ENCODE measurements at places on chromosomes 4 and X.

- DNase-seq, result no peak
Measured at GRCh38 chr4:61828960-61829359, 628.8 kb downstream of the ADGRL3 start.

- no peak for DNase-seq
Measured at GRCh38 chr4:17188547-17189400, 290.3 kb upstream of the LDB2 start.

DNA sequence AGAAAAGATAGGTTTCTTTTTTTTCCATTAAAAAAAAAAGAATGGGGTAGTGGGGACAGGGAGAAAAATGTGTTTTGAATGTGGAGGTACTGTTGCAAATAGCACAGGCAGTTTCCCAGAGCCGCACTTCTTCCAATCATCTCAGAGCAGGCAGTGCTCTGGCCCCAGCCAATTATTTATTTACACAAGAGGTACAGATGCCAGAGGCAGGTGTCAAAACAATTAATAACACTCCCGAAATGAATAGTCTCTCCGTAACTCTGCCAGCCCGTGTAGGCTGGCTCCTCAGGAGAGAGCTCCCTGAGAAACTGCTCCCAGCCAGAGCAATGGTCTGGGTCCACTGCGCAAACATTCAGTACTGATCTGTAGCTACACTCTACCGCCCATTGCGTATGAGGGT, 130.8 kb upstream of the IL1RAPL2 start:
- no peak for DNase-seq

- DNase-seq, result no peak
Measured at GRCh38 chr4:62450740-62451139, 1250.6 kb downstream of the ADGRL3 start.

DNA sequence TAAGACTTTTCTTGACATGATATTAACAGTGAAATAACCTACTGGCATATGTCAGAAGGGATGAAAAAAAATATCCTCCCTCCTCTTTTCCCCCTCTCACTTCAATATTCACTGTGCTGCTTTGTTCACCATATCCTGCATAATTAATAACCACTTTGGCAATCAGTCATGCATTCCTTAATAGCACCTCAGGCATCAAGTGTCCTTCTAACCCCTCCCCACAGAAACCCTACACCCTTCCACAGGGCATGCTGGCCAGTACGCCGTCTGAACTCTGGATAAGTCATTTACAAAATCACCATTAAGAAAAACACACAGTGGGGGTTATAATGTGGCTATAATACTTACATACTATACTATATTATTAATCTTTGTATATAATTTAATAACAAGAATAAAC, 165.9 kb downstream of the PDGFC start:
- DNase-seq, result no peak

- DNase-seq, result no peak
Measured at GRCh38 chr4:2252530-2253091, 9.3 kb downstream of the MXD4 start.

DNA sequence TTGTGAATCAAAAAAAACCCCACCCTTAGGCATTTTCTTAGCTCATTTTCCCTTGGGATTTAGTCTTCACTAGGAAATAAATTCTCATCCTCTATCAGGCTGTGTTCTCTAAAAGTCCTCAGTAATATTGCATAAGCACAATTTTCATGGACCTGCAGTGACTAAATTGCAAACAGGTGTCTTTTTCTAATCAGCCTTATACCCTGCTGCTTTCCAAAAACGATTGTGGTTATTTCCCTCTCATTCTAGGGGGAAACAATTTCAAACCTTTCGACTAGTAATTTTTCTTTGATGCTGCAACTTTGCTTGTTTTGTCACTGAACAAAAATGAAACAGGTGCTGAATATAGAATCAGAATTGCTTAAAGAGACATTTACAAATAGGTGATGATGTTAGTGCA, 549.9 kb downstream of the PDHA2 start:
- no peak for DNase-seq

- DNase-seq, result no peak
Measured at GRCh38 chrX:48520976-48521352, 644 bp upstream of the EBP start.

GRCh38 chrX:13967636-13968035, 62.1 kb downstream of the GEMIN8 start:
- no peak for DNase-seq

- DNase-seq, result no peak
Measured at GRCh38 chr4:4870576-4871241, 11.2 kb downstream of the MSX1 start.

GRCh38 chr4:81470456-81471297, 1.0 kb downstream of the RASGEF1B start:
- DNase-seq, result no peak

DNA sequence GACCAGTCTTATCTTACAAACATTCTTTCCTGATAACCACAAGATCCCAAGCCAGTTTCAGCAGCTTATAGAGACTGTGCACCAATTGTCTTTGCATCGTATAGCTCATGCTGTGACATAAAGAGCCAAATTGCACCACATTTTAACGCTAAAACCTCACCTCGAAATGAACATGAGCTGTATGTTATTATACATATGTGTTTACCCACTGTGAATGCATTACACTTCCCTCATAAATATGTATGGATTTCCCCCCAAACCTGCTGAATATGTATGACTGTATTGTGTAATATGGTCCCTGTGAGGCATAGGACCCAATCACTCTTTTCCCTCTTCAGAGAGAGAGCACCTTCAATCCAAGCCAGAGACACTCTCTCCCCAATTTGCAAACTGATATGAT, 692.4 kb downstream of the NLGN4X start:
- DNase-seq, result no peak

- DNase-seq, result no peak
Measured at GRCh38 chr4:168621806-168622589, 125.1 kb downstream of the PALLD start.

DNA sequence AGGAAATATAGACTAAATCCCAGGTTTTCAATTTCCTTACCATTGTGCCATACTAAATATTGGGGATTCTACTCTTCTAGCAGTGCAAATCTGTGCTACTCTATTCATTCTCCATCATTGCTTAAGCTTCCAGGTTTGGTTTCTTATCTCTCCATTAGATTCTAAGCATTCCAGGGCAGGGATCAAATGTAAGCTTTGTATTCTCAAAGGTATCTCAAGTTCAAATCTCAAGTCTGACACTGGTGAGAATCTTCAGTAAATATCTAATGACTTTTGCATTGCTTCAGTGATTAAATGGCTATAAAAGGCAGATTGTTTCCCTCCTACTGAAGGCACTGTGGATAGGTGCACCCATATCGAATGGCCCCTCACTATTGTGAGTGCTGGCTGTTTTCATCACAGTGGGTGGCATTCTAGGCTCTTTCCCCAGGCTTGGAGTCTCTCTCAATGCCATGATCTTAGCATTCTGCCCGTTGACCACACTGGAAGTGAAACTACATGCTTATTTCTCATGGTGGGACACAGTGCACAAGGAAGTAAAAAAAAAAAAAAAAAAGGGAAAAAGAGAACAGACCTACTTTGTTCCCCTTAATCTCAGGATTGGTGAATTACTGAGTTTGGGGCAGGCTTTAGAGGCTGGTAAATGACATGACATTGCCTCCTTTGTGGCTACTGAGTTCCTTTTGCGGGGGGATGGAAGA, 28.7 kb downstream of the FAM9C start:
- DNase-seq, result no peak

GRCh38 chr4:55083735-55084134, 41.7 kb downstream of the KDR start:
- no peak for DNase-seq

DNA sequence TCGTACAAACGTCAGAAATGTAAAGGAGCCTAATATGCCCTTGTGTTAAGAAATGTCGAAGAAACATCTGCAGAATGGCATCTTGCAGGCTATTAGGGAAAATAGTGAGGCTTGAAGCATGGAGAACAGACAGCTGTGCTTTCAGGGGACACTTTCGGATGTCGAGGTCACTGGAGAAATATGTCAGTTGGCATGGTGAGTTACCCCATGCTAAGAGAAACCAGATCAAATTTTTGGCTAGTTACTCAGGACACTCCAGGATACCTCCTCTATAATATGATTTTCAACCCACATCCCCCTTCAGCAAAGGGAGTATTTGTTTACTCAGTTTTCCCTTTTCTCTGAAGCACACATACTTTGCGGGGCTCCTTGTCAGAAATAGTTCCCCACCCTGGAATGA, 171.4 kb downstream of the GPC3 start:
- no peak for DNase-seq

DNA sequence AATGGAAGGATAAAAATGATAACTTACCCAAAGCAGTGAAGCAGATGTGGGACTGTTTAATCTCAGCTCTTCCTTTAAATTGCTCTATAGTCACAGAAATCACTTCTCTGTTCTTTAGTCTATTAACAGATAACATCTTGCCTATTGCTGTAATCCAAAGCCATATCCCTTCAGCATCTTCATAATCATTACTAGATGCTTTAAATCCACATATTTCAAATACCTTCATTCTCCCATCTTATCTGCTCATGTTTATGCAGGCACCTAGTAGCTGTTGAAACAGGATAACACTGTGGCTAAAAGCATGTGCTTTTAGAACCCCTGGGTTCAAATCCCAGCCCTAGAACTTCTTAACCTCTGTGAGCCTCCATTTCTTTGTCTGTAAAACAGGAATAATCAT, 209.9 kb downstream of the RELL1 start:
- DNase-seq, result no peak

- DNase-seq, result no peak
Measured at GRCh38 chrX:119419146-119419545, 20.0 kb downstream of the SLC25A43 start.

GRCh38 chrX:108001218-108001814, 19.1 kb upstream of the TEX13B start:
- DNase-seq, result no peak
